A549 treated with CpdA at 1 μM for 4 hours (cell line): ENCODE measurements at places on chromosomes 12 and 14. TPM values are rescaled to one million over a fixed set of nuclear protein-coding genes. Genes with fewer than 3 reads are reported as not detected.

The ACSM4 gene
- not detected in 5 replicates for total RNA-seq

The PLD4 gene
- 0.13 to 0.39 TPM (median 0.21 TPM) in 5 replicates for total RNA-seq

The DLK1 gene
- total RNA-seq, result 0.22 to 0.65 TPM (median 0.48 TPM) in 5 replicates

The POTEM gene
- not detected in 5 replicates for total RNA-seq

The HOXC5 gene
- total RNA-seq, result 0.50 to 1.2 TPM (median 1.0 TPM) in 5 replicates

The OAS2 gene
- 0.22 to 0.38 TPM (median 0.30 TPM) in 5 replicates for total RNA-seq

The KCNA5 gene
- not detected in 5 replicates for total RNA-seq

The GPD1 gene
- 0.10 to 0.32 TPM (median 0.20 TPM) in 4 of 5 replicates, not detected in the other for total RNA-seq

The GARIN6 gene
- not detected in 5 replicates for total RNA-seq

The LYZ gene
- total RNA-seq, result 0.11 to 0.64 TPM (median 0.35 TPM) in 3 of 5 replicates, not detected in the others

The OLR1 gene
- total RNA-seq, result 0.75 to 2.6 TPM (median 1.3 TPM) in 5 replicates

The P2RX2 gene
- total RNA-seq, result not detected in 5 replicates

The PLEKHG3 gene
- total RNA-seq, result 34.5 to 53.1 TPM (median 47.4 TPM) in 5 replicates

The COCH gene
- total RNA-seq, result 20.4 to 30.4 TPM (median 24.9 TPM) in 5 replicates

The ALDH2 gene
- 72.5 to 94.0 TPM (median 90.8 TPM) in 5 replicates for total RNA-seq

The FOXG1 gene
- total RNA-seq, result 0.09 to 0.17 TPM (median 0.10 TPM) in 5 replicates

The ANKS1B gene
- total RNA-seq, result 0.24 to 0.63 TPM (median 0.47 TPM) in 5 replicates

The C12orf54 gene
- not detected in 5 replicates for total RNA-seq

The MYO1H gene
- not detected in 5 replicates for total RNA-seq

The LRRC10 gene
- total RNA-seq, result not detected in 5 replicates

The TAS2R7 gene
- total RNA-seq, result not detected in 5 replicates

The PTGER2 gene
- 1.3 to 1.6 TPM (median 1.5 TPM) in 5 replicates for total RNA-seq

The RPL36AL gene
- total RNA-seq, result 412 to 498 TPM (median 444 TPM) in 5 replicates

The NOPCHAP1 gene
- 36.5 to 37.7 TPM (median 37.2 TPM) in 5 replicates for total RNA-seq

The GPR132 gene
- total RNA-seq, result 0.34 to 0.81 TPM (median 0.51 TPM) in 5 replicates

The DNAJC22 gene
- 19.2 to 24.7 TPM (median 20.0 TPM) in 5 replicates for total RNA-seq

The IL23A gene
- 0.29 to 1.2 TPM (median 0.56 TPM) in 5 replicates for total RNA-seq

The STON2 gene
- total RNA-seq, result 0.63 to 0.93 TPM (median 0.73 TPM) in 5 replicates

The CD163 gene
- not detected in 5 replicates for total RNA-seq

The NTN4 gene
- total RNA-seq, result 49.4 to 56.4 TPM (median 53.9 TPM) in 5 replicates

The CISTR gene
- total RNA-seq, result not detected in 5 replicates

The ABHD12B gene
- total RNA-seq, result not detected in 5 replicates

The VWF gene
- 0.09 to 0.48 TPM (median 0.15 TPM) in 5 replicates for total RNA-seq

The USP15 gene
- 26.9 to 35.0 TPM (median 32.2 TPM) in 5 replicates for total RNA-seq

The CIROP gene
- not detected in 5 replicates for total RNA-seq

The NFATC4 gene
- total RNA-seq, result 0.07 to 0.40 TPM (median 0.22 TPM) in 5 replicates

The TCL1B gene
- total RNA-seq, result not detected in 5 replicates

The FAM222A gene
- total RNA-seq, result 3.1 to 7.6 TPM (median 6.5 TPM) in 5 replicates

The FBXO33 gene
- total RNA-seq, result 6.7 to 10.1 TPM (median 8.4 TPM) in 5 replicates

The TAS2R8 gene
- total RNA-seq, result not detected in 5 replicates

The CAPZA3 gene
- total RNA-seq, result not detected in 5 replicates

The IKZF4 gene
- 2.1 to 3.1 TPM (median 2.6 TPM) in 5 replicates for total RNA-seq

The GPRC5A gene
- total RNA-seq, result 324 to 465 TPM (median 429 TPM) in 5 replicates

The ASPG gene
- 0.02 TPM in 1 of 5 replicates, not detected in the others for total RNA-seq

The LRFN5 gene
- total RNA-seq, result not detected in 5 replicates

The TAS2R19 gene
- 0.08 to 0.27 TPM (median 0.16 TPM) in 3 of 5 replicates, not detected in the others for total RNA-seq

The NOXRED1 gene
- 0.11 to 0.17 TPM in 2 of 5 replicates, not detected in the others for total RNA-seq

The ANG gene
- total RNA-seq, result 7.5 to 12.2 TPM (median 10.6 TPM) in 5 replicates

The KRT80 gene
- 46.5 to 67.3 TPM (median 57.9 TPM) in 5 replicates for total RNA-seq

The ADAM20 gene
- 0.01 TPM in 1 of 5 replicates, not detected in the others for total RNA-seq

The NANOG gene
- not detected in 5 replicates for total RNA-seq

The DIO3 gene
- 0.03 to 0.09 TPM in 2 of 5 replicates, not detected in the others for total RNA-seq

The ERGIC2 gene
- 64.5 to 85.9 TPM (median 68.2 TPM) in 5 replicates for total RNA-seq

The B4GALNT3 gene
- 0.29 to 0.74 TPM (median 0.58 TPM) in 5 replicates for total RNA-seq
